ENCODE measurements at places on chromosomes 11 and 22. TPM values are rescaled to one million over a fixed set of nuclear protein-coding genes. Genes with fewer than 3 reads are reported as not detected.
A peak's percentile ranks its signal among the peaks of the same experiment; 100 is the strongest.

- no peaks in the 10 kb centered on the region for H3K27me3 ChIP-seq
- H3K4me1 ChIP-seq, result no peaks in the 10 kb centered on the region
- H3K4me3 ChIP-seq, result no peak overlapping the region
- no peak overlapping the region for H3K27ac ChIP-seq
These were observed 2.4 kb upstream of the MMP13 start for GRCh38 chr11:102957953-102958352.

- no peak overlapping the region for H3K4me3 ChIP-seq
- no peaks in the 10 kb centered on the region for H3K36me3 ChIP-seq
- H3K27ac ChIP-seq, result no peak overlapping the region
- no peak for DNase-seq
- H3K4me1 ChIP-seq, result no peaks in the 10 kb centered on the region
These were observed 23.4 kb upstream of the PIK3C2A start for GRCh38 chr11:17230867-17231851.

Gene C11orf24
- 38.1 TPM for total RNA-seq

DNA sequence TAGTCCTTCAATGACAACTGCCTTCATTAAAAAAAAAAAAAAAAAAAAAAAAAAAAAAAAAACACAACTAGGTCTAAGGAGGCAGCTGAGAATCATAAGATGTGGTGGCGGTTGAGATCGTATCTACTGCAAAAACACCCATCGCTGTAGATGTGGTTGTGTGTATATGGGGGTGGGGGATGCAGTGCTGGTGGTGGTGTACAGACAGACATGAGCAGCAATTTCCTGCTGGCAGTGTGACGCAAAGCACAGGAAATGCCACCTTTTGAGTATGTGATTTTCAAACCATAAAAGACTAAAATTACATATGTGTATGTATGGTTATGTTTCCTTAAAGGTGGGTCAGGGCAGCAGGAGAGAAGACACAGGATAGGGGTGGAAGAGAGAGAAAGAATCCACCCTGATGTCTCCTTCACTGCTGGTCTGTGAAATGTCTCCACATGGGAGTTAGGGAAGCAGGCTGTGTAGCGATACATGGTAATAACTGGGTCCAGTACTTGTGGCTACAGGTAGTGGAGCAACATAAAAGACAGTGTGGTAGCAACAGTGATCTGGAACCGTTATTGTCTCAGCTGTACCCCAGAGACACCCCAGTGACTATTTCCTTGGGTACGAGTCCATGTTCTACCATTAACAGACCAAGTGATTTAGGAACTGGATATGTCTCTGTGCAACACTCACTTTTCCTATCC is 57.9 kb downstream of the SYTL2 start:
- no peaks in the 10 kb centered on the region for H3K27me3 ChIP-seq
- no peaks in the 10 kb centered on the region for H3K36me3 ChIP-seq

Gene GRM5
- total RNA-seq, result not detected

DNA sequence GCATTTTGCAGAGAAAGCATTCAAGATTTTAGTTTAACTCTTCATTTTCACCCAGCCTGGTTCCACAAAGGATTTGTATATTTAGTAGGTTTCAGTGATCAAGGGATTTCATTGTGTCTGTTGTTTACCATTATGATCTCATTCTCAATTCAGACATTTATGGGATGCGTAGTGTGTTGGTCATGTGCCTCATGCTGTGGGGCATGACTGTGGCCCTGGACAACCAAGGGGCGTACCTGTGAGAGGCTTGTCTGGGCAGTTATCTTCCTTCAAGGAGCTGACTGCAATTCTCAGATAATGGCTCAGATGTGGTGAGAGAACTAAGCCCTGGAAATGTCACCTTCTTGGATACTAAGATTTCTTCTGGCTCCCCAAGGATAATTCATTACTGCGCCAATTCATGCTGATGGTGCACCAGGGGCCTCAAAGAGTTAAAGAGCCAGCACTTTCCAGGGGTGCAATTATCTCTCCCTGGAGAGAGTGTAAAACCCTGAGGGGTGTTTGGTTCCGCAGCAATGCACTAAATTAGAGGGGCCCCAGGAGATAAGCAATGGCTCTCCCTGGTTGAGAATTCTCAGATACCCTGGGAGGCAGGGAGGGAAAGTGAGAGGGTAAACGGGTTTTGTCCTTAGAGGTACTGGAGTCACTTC is 32.2 kb downstream of the SLC6A5 start:
- no peak overlapping the region for H3K27ac ChIP-seq
- DNase-seq, result no peak
- H3K4me3 ChIP-seq, result no peak overlapping the region
- no peaks in the 10 kb centered on the region for H3K36me3 ChIP-seq
- no peaks in the 10 kb centered on the region for H3K27me3 ChIP-seq
- no peaks in the 10 kb centered on the region for H3K4me1 ChIP-seq

DNA sequence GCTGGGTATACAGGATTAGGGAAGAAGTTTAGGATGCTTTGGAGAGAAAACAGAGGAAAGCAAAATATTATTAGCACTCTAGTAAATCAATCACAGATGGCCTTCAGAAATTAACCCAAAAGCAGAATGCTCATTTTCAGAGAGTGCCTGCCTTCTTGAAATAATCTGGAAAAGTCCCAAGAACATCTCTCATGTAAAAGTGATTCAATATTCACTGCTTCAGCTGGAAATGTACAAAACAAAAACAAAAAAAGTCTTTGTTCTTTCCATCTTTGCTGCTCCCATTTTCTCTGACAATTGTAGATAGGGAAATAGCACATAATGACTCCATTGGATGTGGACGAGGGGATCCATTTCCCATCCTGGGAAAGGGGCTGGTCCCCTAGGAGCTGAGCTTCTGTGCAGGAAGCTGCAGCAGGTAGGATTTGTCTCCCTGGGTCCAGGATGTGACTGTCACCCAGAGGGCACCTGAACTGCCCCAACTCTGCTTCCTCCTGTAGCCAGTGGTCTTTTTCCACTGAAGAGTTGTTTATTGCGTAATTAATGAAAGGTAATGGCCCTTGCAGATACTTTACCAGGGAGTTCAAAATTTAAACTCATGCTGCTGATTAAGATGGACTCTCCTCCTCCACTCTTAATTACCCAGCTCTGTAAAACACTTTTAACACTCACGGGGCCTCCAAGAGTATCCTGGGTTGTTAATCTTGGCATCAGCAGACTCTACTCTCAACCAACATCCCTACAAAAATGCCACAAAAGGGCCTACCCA is 57.9 kb downstream of the SC5D start:
- DNase-seq, result no peak
- H3K4me1 ChIP-seq, result peaks cover 11% of the 10 kb centered on the region
- H3K4me3 ChIP-seq, result no peak overlapping the region

DNA sequence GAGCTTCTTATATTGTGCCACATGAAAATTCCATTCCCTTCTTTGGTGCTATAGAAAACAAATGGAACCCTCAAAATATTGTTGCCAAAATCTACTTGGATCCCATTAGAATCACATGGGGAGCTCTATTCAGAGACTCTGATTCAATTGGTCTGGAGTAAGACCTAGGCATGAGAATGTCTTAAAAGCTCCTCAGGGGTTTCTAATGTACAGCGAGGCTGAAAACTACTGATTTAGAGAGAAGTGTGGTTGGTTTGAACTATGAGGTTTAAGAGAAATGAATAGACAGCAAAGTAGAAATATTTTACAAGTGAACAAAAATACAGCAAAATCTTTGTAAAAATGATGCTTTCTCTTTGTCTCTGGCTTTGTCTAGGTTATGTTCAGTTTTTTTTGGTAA is 514.7 kb downstream of the CNTN5 start:
- no peaks in the 10 kb centered on the region for H3K36me3 ChIP-seq
- no peaks in the 10 kb centered on the region for H3K27me3 ChIP-seq
- no peak overlapping the region for H3K27ac ChIP-seq
- no peak overlapping the region for H3K4me3 ChIP-seq

DNA sequence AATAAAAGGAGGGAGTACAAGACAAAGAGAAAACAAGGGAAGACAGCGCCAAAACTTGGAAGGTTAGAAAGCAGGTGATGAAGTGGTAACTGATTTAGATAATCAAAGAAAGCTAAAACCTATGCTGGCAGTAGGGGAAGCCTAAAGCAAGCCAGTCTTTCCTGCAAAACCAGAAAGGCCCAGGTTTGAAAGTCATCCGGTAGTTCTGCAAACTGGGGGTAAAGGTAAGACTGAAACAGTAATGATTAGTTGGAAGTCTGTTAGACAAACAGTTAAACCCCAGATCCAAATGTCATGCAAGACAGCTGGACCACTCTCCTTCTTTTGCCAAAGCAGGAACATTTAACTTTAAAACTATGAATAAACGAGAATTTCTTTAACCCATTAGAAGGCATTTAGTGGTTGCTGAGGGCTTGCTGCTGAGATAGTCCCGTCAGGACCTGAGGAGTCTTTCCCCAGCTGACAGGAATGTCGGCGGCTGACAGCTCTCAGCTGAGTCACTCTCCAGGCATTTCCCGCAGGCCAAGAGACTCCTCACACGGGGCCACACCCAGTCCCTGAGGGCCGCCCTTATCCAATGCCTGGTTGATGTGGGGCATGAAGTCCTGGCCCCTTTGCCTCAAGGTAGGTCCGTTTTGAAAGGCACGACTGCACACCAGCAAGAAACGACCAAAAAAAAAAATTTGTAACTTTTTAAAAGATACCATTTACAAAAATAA is 36.3 kb upstream of the CFAP300 start:
- DNase-seq, result no peak
- H3K4me3 ChIP-seq, result no peak overlapping the region
- H3K4me1 ChIP-seq, result peaks cover 15% of the 10 kb centered on the region
- no peaks in the 10 kb centered on the region for H3K27me3 ChIP-seq

- H3K27ac ChIP-seq, result no peak overlapping the region
- H3K36me3 ChIP-seq, result no peaks in the 10 kb centered on the region
- H3K4me1 ChIP-seq, result no peaks in the 10 kb centered on the region
- no peak for DNase-seq
- H3K4me3 ChIP-seq, result no peak overlapping the region
- H3K27me3 ChIP-seq, result no peaks in the 10 kb centered on the region
These were observed 10.5 kb downstream of the COMMD9 start for GRCh38 chr11:36278531-36279282.

DNA sequence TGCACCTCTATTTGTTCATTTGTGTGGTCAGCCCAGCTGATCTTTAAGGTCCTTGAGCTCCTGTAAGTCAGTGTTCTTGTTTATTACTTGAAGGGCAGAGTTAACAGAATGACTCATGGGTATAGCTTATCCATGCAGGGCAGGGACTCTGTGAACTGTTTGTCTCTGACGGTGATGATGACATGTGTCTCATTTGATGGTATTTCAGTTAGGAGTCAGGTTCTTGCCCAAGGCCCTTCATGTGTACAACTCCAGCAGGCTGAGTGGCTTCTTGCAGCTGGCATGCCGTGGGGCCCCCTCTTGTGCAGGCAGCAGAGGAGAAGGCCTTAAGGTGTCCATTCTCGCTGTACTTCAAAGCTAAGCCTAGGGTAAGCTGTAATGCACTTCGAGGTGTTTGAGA is 165.1 kb downstream of the DBX1 start:
- no peaks in the 10 kb centered on the region for H3K36me3 ChIP-seq
- H3K4me3 ChIP-seq, result no peak overlapping the region
- H3K27ac ChIP-seq, result no peak overlapping the region
- H3K4me1 ChIP-seq, result no peaks in the 10 kb centered on the region
- no peaks in the 10 kb centered on the region for H3K27me3 ChIP-seq
- DNase-seq, result no peak

DNA sequence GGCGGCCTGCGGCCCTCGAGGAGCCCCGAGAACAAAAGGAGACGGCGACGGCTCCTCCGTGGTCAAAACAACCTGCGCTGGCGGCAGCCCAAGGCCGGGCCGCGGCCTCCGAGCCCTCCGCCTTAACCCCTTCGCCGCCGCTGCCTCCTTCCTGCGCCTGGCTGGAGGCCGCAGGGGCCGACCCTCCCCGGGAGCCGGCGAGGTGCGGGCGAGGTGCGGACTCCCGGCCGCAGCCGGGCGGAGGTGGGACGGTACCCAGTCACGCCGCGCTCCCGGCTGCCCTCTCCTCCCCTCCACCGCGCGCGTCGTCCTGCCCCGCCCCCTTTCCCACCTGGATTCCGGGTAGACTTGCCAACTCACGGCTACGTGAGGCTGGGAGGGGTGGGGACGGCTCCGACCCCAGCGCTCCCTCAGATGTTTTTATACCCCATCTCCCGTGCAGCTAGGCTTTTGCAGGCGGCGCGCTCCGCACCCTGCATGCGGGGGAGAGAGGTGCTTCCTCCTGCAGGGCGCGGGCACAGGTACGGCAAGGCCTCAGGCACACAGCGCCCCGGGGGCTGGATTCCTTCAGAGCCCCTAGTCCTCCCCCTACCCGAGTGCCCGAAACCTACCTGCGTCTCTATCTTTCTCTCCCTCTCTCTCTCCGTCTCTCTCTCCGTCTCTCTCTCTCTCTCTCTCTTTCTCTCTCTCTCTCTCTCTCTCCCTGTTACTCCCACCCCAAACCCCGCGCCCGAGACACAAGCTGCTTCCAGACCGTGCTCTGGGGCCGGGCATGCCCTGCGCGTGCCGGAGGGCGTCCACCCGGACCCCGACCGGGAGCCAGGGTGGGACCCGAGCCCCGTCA is 2.0 kb downstream of the PDGFB start:
- peak overlapping the region; percentile 79 for H3K27ac ChIP-seq
- H3K4me1 ChIP-seq, result peaks cover 72% of the 10 kb centered on the region
- no peak for DNase-seq

Gene RFPL2
- total RNA-seq, result not detected

GRCh38 chr11:134599299-134599771 is 187.3 kb upstream of the B3GAT1 start:
- no peaks in the 10 kb centered on the region for H3K27me3 ChIP-seq
- peak; percentile 52 for DNase-seq
- no peaks in the 10 kb centered on the region for H3K36me3 ChIP-seq
- H3K4me1 ChIP-seq, result no peaks in the 10 kb centered on the region

GRCh38 chr11:1600626-1601025 is 2.5 kb upstream of the KRTAP5-2 start:
- H3K27me3 ChIP-seq, result no peaks in the 10 kb centered on the region
- H3K36me3 ChIP-seq, result no peaks in the 10 kb centered on the region
- no peaks in the 10 kb centered on the region for H3K4me1 ChIP-seq
- no peak for DNase-seq
- no peak overlapping the region for H3K4me3 ChIP-seq
- H3K27ac ChIP-seq, result no peak overlapping the region

Gene MS4A4E
- 1.7 TPM for total RNA-seq

DNA sequence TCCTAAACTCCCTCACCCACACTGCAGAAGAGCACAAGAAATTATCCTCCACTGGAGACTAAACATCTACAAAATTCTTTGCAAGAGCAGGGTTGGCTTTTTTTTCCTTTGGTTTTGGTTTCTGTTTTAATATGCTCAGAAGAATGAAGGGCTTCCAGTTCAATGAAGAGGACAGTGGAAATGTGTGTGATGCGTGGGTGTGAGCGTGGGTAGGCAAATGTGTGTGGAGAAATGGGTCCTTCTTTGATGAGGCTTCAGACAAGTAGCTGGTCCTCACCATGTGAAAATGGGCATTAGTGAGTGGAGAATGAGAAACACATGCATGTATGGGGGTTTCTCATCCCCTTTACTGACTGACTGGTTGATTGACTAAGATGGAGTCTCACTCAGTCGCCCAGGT is 263.3 kb upstream of the SYN3 start:
- no peak overlapping the region for H3K4me3 ChIP-seq
- no peaks in the 10 kb centered on the region for H3K27me3 ChIP-seq
- no peaks in the 10 kb centered on the region for H3K36me3 ChIP-seq
- H3K27ac ChIP-seq, result no peak overlapping the region

- peaks cover 42% of the 10 kb centered on the region for H3K4me1 ChIP-seq
- no peak for DNase-seq
- no peaks in the 10 kb centered on the region for H3K36me3 ChIP-seq
- no peaks in the 10 kb centered on the region for H3K27me3 ChIP-seq
- H3K4me3 ChIP-seq, result no peak overlapping the region
These were observed 2.4 kb downstream of the PACS1 start for GRCh38 chr11:66072518-66072917.

- no peak for DNase-seq
- H3K4me3 ChIP-seq, result peak overlapping the region; percentile 55
- no peaks in the 10 kb centered on the region for H3K27me3 ChIP-seq
- no peaks in the 10 kb centered on the region for H3K36me3 ChIP-seq
These were observed 526 bp downstream of the TPST2 start for GRCh38 chr22:26589367-26589844.

Measured in vagina (tissue), 2 donors.